Thymus (tissue), 14 donors: ENCODE measurements at places on chromosomes 13 and 19. TPM values are rescaled to one million over a fixed set of nuclear protein-coding genes. Genes with fewer than 3 reads are reported as not detected.

- H3K4me1 ChIP-seq: no peaks in the 10 kb centered on the region
- no peaks in the 10 kb centered on the region for H3K36me3 ChIP-seq
- H3K4me3 ChIP-seq: no peak overlapping the region
- DNase-seq: no peak
Observed at GRCh38 chr19:54411033-54411432, 4.2 kb upstream of the TTYH1 start.

GRCh38 chr13:34894756-34895155 is 47.3 kb upstream of the NBEA start:
- H3K4me3 ChIP-seq: no peak overlapping the region
- no peak overlapping the region for H3K27ac ChIP-seq
- H3K36me3 ChIP-seq: no peaks in the 10 kb centered on the region
- DNase-seq: no peak

DNA sequence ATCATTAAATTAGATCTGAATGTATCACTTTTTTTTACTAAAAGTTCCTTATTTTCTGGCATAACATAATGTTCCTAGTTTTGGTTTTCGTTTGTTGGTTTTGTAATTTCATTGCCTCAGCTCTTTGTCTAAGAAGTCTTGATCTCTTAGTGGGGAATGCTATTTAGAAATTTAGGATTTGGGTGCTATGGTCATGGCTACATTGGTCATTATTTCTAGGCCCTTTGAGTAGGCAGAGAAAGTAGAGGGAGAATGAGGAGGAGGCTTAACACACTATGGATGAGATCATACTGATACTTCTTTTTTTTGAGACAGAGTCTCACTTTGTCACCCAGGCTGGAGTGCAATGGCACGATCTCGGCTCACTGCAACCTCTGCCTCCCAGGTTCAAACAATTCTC is 41.8 kb downstream of the PIBF1 start:
- H3K4me1 ChIP-seq: no peaks in the 10 kb centered on the region
- H3K27ac ChIP-seq: no peak overlapping the region
- no peak overlapping the region for H3K4me3 ChIP-seq
- DNase-seq: no peak
- H3K36me3 ChIP-seq: peaks cover 7% of the 10 kb centered on the region
- H3K27me3 ChIP-seq: no peaks in the 10 kb centered on the region

- no peak overlapping the region for H3K4me3 ChIP-seq
- H3K4me1 ChIP-seq: no peaks in the 10 kb centered on the region
- DNase-seq: no peak
- H3K27ac ChIP-seq: no peak overlapping the region
- H3K36me3 ChIP-seq: no peaks in the 10 kb centered on the region
Observed at GRCh38 chr19:53509845-53510244, 28.1 kb upstream of the ZNF331 start.

Gene KIR3DL2
- polyA plus RNA-seq: 0.21 TPM

GRCh38 chr19:41718761-41719160 is 10.3 kb downstream of the CEACAM5 start:
- DNase-seq: no peak
- H3K4me1 ChIP-seq: no peaks in the 10 kb centered on the region
- no peaks in the 10 kb centered on the region for H3K36me3 ChIP-seq

- DNase-seq: no peak
- no peak overlapping the region for H3K4me3 ChIP-seq
- H3K27ac ChIP-seq: no peak overlapping the region
- no peaks in the 10 kb centered on the region for H3K36me3 ChIP-seq
- H3K4me1 ChIP-seq: no peaks in the 10 kb centered on the region
Observed at GRCh38 chr19:39113199-39113598, 12.4 kb upstream of the PAK4 start.

Gene IGFL1
- 26.9 TPM for polyA plus RNA-seq

GRCh38 chr13:92769046-92769445 is 457.6 kb upstream of the GPC6 start:
- no peak overlapping the region for H3K27ac ChIP-seq
- no peaks in the 10 kb centered on the region for H3K4me1 ChIP-seq
- no peak for DNase-seq
- no peak overlapping the region for H3K4me3 ChIP-seq

Gene FFAR1
- 0.05 TPM for polyA plus RNA-seq

GRCh38 chr13:60019119-60019993 is 144.4 kb downstream of the DIAPH3 start:
- H3K27ac ChIP-seq: no peak overlapping the region
- no peaks in the 10 kb centered on the region for H3K4me1 ChIP-seq
- no peak overlapping the region for H3K4me3 ChIP-seq
- DNase-seq: no peak
- no peaks in the 10 kb centered on the region for H3K36me3 ChIP-seq

- H3K27ac ChIP-seq: no peak overlapping the region
- H3K4me3 ChIP-seq: no peak overlapping the region
- H3K36me3 ChIP-seq: no peaks in the 10 kb centered on the region
- H3K4me1 ChIP-seq: no peaks in the 10 kb centered on the region
- DNase-seq: no peak
Observed at GRCh38 chr13:112065521-112065866, 1.5 kb upstream of the SOX1 start.

GRCh38 chr13:98803111-98803561 is 50.7 kb upstream of the SLC15A1 start:
- peaks cover 31% of the 10 kb centered on the region for H3K36me3 ChIP-seq
- no peak for DNase-seq
- no peak overlapping the region for H3K27ac ChIP-seq
- H3K4me1 ChIP-seq: no peaks in the 10 kb centered on the region
